ENCODE measurements at places on chromosomes 3 and 15. TPM values are rescaled to one million over a fixed set of nuclear protein-coding genes. Genes with fewer than 3 reads are reported as not detected.

The SAMD7 gene
- not detected for polyA plus RNA-seq

The BSN gene
- polyA plus RNA-seq: 0.42 TPM

The EPHA3 gene
- polyA plus RNA-seq: not detected

The OR5AC2 gene
- polyA plus RNA-seq: not detected

GRCh38 chr3:194404365-194405140 lies 5.5 kb upstream of the GP5 start:
- peaks cover 6% of the 10 kb centered on the region for H3K4me1 ChIP-seq
- H3K4me3 ChIP-seq: no peak overlapping the region
- H3K27ac ChIP-seq: no peak overlapping the region

DNA sequence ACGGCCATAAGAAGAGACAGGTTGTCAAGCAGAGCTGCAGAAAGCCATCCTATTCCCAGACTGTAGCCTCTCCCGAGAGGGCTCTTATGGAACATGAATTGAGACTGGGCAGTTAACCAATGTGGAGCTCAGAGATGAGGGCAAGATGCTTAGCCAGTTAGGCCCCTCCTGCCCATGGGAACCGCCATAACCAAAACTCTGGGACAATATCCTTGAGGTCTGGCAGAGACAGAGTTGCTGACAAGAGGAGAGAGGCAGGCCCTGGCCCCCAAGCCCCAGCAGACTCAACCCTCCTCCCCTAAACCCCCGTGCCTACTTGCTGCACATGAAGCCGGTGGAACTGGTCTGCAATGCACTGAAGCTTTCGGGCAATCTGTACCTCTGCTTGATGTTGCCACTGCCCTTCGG lies 4.8 kb downstream of the BMF start:
- no peak overlapping the region for H3K4me3 ChIP-seq
- H3K27me3 ChIP-seq: peaks cover 6% of the 10 kb centered on the region
- H3K27ac ChIP-seq: no peak overlapping the region
- DNase-seq: no peak
- peaks cover 25% of the 10 kb centered on the region for H3K4me1 ChIP-seq

GRCh38 chr3:143535994-143536784 lies 312.1 kb downstream of the SLC9A9 start:
- DNase-seq: no peak
- H3K27me3 ChIP-seq: no peaks in the 10 kb centered on the region
- H3K4me3 ChIP-seq: no peak overlapping the region
- H3K27ac ChIP-seq: no peak overlapping the region
- peaks cover 4% of the 10 kb centered on the region for H3K36me3 ChIP-seq

DNA sequence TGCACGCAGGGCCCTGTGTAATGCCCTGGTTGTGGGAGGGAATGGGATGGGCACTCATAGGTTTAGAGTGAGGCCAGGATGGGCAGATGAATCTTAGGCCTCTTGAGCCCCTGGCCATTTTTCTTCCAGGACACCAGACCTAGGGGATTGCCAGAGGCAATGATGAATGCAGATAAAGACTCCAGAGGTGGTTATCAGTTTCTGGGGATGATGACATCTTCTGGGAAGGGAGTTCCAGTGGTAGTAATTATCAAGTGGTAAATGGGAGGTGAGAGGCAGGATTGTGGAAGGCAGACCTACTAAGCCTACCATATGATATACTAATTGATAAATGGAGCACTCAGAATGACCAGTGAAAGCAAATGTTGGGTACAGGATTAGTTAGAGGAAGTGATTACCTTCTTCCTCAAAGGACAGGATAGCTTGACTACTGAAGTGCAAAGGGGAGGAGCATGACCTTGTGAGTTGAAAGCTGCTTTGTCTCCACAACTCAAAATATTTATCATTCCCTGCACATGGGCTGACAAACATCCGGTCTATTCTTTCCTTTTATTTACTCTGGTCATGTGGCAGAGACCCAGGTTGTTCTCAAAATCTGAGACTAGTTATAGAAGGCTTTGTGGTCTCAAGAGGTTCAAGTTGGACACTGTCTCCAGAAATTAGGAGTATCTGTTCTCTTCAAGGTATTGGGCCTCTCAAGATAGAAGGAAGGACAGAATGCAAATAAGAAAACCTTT lies 10.2 kb upstream of the MAPK6 start:
- no peak overlapping the region for H3K4me3 ChIP-seq
- no peak for DNase-seq
- no peaks in the 10 kb centered on the region for H3K36me3 ChIP-seq
- no peak overlapping the region for H3K27ac ChIP-seq
- H3K4me1 ChIP-seq: no peaks in the 10 kb centered on the region

Data from immature natural killer cell (primary cell).